ENCODE measurements at places on chromosomes 7 and 10.

DNA sequence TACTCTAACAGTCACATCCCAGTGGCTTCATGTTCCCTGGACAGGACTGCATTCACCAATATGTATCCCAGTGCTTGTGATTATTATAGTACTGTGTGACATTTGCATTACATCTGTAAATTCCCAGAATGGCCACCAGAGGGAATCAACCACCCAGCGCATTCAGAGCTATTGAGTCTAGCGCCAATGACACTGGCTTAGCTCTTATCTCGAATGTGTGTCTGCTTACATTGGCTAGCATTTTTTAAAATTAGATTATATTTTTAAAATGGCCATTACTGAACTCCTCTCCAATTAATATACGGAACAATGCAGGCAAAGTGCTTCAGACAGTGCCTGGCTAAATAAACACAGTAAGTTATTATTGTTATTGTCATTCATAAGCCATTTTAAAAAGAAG lies 36.3 kb downstream of the TRIL start:
- DNase-seq = peak; percentile 80

- DNase-seq = no peak
Measured at GRCh38 chr7:125775317-125775716, 845.7 kb upstream of the POT1 start.

DNA sequence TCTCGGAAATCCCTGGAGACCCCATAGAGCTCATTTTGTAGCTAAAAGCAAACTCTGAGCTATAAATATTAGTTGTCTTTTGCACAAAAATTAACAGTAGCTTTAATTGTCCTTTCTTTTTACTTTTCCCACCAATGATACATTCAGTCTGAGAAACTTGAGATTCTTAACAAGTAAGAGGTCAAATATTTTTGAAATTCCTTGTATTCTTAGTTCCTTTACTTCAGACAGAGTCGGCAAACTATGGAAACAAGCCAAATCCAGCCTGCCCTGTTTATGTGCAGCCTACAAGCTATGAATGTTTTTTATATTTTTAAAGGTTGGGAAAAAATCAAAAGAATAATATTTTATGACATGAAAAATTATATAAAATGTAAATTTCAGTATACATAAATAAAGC lies 146.6 kb downstream of the CTNNA3 start:
- no peak for DNase-seq

- no peak for DNase-seq
Measured at GRCh38 chr10:80284522-80284921, 4.9 kb downstream of the MAT1A start.

DNA sequence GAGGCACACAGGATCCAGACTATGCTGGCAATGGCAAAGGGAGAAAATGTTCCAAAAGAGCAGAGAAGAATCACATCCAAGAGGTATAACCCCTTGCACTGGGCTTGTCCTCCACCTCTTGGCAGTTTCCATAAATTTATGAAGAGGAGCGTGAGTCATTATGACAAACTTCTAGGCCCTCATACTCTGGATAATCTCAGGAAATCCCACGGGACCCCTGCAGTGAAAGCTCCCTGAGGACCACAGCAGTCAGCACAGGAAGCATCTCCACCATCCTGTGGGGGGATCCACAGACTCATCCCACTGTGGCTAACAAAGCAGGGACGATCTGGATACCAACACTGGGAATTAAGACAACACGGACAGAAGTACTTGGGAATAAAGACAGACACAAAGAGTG lies 30.3 kb upstream of the GPAM start:
- no peak for DNase-seq

GRCh38 chr10:130109796-130110245 lies 809 bp downstream of the C10orf143 start:
- DNase-seq = peak; percentile 83

DNA sequence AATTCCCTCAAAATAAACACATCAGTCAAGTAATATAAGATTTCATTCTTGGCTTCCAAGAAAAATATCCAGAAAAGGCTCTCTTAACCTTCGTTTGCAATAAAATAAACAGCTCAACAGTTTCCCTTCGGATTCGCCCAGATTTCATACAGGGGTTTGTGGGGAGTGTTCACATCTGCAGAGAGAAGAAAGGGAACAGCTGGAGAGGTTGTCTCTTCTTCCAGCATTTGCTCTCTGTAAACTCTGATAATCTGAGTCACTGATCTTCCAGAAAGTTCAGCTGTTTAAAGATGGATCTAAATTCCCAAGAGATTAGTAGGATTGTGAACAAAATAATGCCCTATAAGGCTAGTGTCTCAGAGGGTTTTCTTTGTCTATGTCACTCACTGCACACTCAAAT lies 277.9 kb downstream of the HPSE2 start:
- DNase-seq = no peak

- no peak for DNase-seq
Measured at GRCh38 chr7:11336432-11336831, 362.8 kb downstream of the PHF14 start.

GRCh38 chr10:107144490-107144889 lies 20.0 kb downstream of the SORCS1 start:
- DNase-seq = no peak

GRCh38 chr7:131354390-131354789 lies 26.7 kb downstream of the MKLN1 start:
- no peak for DNase-seq

DNA sequence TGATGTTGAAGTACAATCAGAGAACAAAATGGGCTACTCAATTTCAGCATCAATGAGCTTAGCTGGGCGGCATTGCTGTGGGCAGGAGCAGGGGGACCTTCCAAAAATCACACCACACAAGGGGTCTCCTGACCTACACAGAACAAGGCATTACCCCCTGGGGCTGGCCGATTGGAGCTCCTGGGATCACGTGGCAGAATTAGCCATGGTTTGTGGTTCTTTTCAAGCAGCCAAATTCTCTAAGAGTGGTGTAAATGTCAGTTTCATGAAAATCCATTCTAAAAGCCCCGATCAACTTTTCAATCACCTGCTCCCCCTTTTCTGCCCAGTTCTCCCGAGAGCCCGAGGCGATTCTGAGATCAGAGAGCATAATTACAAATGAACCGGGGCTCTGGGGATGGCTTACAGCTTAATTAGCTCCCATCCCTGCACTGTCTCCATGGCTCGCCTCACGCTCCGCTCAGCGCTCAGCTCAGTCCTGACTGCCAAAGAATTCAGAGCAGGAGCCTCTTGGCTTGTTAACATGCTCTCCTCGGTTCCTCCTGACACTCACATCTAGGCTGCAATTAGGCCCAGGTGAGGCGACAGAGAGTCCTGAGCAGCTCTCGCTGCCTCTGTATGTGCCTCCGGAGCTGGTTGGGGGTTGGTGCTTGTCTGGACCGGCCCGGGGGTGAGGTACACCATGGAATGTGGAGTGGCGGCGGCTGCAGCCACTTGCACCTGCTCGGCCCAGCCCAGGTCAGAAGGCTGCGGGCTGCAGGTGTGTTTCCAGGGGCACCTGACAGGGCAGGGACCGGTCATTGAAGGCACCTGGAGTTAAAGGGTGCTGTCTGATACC lies 111.8 kb downstream of the WDR11 start:
- peak; percentile 53 for DNase-seq

DNA sequence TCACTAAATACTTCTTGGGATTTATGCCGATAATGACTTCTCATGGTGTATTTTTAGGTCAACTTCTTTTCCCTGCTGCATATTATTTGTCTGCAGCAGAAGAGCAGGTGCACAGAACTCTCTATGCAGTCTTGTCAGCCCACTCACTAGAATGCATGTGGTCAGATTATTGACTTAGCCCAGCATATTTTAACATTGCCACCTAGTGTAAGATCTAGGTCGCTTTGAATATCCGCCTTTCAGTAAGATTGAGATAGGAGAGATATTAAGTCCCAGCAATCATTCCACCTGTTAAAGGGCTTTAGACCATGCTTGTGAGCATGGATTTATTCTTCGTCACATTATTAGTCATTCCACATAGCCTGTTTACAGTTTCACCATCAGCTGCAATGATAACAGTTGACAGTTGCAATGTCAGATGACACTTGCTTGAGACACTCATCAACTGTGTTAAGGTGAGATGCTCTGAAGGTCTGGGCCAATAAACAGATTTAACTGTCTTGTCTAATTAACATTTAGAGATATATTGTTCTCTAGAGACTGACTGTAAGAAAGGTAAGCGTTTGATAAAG lies 491.7 kb downstream of the ARL4A start:
- peak; percentile 76 for DNase-seq

DNA sequence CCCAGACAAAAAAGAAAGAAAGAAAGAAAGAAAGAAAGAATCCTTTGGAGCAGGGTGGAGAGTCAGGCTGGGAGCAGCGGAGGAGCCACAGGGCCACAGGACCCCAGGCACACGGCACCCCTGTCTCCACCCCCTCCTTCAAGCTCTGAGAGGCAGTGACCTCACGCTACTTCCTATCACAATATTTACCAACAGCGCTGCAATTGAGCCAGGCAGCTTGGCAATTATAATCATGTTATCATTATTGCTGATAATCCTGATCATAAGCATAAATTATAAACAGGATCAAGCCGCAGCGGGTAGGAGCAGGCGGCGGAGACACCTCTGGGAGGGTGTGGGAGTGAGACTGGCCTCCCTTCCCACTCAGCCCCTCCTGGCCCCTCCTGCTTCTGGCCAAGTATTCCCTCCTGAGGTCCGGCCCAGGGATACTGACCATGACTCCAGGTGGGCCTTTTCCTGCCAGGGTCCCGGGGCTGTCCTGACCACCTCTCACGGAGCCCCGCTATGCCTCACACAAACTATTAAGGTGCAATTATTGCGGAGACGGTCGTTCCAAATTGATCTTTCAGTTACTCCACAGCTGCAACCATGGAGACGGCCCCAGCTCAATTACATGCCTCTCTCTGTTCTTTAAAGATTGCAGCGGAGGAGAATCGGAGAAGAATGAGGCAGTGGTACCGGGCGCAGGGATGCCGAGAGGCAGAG lies 10.0 kb upstream of the GTF2IRD1 start:
- DNase-seq = no peak

GRCh38 chr10:92619368-92619767 lies 26.4 kb downstream of the KIF11 start:
- no peak for DNase-seq

- DNase-seq = no peak
Measured at GRCh38 chr10:13810568-13810967, 223.8 kb downstream of the PRPF18 start.

GRCh38 chr7:117870448-117871130 lies 2.7 kb downstream of the CTTNBP2 start:
- no peak for DNase-seq

DNA sequence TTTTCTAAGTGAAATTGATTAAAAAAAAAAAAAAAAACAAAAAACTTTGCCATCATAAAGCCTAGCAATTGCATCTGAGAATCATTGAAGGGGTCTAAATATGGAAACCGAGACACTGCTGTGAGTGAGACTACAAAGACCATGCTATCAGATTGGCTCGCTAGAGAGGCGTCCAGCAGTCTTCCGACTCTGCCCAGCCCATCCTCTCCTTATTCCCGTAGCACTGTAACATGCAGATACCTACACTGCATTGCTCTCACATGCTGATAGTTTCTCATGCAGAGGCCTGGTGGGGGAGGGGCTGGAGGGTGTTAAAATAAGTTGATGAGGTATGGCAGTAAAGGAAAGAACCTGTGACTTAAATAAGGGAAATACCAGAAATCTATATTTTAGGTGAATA lies 130.7 kb downstream of the NRF1 start:
- DNase-seq = no peak

DNA sequence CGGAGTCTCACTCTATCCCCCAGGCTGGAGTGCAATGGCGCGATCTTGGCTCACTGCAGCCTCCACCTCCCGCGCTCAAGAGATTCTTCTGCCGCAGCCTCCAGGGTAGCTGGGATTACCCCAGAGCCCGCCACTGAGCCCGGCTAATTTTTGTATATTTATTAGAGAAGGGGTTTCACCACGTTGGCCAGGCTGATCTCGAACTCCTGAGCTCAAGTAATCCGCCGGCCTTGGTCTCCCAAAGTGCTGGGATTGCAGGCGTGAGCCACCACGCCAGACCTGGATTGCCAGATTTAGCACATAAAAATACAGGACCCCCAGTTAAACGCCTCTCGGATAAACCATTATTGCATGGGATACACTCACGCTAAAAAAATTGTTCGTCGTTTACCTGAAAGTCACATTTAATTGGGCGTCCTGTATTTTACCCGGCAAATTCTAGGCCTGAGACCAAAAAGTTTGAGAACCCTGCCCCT lies 375 bp upstream of the GATAD1 start:
- no peak for DNase-seq

DNA sequence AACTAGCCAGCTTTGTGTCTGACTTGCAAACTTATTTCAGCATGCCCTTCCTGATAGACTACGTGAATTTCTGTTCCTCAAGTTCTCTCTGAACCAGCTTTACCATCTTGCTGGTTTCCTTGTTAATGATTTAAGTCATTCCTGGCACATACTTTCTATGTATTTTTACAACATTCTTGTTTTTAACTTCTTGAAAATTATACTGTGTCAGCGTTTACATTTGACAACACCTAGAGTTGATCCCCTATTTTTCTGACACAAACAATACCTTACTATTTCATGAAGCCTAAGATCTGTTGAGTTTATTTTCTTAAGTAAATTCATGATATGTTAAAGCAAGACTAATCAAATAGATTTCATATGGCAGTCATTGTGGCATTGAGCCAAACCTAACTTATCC lies 686.3 kb downstream of the XPNPEP1 start:
- no peak for DNase-seq

- DNase-seq = no peak
Measured at GRCh38 chr7:28782362-28782761, 175.8 kb downstream of the TRIL start.

Measured in SW480 (cell line).